ENCODE measurements at places on chromosomes 11 and 22.

GRCh38 chr11:94129512-94130297, 1.1 kb downstream of the PANX1 start:
- DNase-seq = no peak

- DNase-seq = no peak
Measured at GRCh38 chr11:80122211-80122610, 681.4 kb upstream of the TENM4 start.

DNA sequence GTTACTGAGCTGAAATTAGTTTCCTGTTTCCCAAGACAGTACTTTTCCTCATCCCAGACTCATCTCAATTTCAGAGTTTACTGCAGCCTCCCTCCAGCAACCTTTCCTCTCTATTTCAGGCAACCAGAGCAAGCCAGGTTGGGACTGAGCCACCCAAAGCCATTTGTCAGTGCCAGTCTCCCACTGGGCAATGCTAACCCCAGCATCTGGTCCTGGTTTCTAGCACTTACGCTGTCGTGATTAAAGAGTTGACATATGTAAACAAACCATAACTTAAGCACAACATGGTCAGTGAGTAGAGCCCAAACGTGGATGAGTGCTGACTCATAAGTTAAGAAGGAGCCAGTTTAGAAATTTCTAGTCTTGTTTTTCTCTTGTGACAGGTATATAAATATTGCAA, 119.6 kb upstream of the BLID start:
- DNase-seq = no peak

DNA sequence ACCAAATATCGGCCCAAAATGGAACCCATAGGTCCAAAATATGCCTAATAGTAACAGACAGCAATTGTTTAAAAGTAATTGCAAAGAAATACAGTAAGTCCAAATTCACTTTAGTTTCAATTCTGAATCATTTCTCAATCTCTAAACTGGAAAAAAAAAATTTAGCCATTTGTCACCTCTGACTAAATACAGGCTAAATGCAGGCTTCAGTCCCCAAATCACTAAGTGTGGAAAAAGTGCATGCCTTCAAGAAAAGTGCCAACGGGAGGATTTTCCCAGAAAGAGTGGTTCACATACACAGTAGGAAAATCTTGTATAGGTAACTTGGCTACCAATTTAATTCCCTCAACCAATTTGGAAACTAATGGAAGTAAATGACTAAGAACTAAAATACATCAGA, 35.7 kb downstream of the SIK3 start:
- DNase-seq = no peak

DNA sequence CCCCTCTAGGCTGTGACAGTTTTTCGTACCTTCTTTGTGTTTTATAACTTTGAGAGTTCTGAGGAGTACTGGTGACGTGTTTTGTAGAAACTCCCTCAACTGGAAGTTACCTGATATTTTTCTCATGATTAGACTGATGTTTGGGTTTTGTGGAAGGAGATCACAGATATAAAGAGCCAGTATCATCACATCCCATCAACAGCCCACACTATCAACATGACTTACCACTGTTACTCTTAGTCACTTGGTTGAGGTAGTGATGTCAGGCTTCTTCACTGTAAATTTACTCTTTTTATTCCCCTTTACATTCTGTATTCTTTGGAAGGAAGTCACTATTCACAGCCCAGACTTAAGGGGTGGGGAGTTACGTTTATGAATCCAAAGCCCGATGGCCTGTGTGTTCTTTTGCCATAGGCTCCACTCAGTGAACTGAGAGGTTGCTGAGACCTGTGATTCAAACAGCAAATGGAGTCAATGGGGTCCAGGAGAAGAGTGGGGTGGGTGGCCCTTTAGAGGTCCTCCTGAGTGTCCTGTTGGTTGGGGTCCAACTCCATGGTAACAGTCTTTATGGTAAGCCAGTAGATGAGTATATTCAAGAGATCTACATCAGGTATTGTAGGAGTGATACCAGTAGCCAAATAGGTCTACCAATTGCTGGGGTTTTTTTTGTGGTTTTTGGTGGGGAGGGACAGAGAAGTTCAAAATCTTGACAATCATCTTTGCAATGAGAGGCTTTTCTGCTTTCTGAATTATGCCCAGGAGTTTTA, 15.2 kb upstream of the MS4A4E start:
- no peak for DNase-seq
